SIG-M5 (cell line): ENCODE measurements at places on chromosomes 3 and 15.

DNA sequence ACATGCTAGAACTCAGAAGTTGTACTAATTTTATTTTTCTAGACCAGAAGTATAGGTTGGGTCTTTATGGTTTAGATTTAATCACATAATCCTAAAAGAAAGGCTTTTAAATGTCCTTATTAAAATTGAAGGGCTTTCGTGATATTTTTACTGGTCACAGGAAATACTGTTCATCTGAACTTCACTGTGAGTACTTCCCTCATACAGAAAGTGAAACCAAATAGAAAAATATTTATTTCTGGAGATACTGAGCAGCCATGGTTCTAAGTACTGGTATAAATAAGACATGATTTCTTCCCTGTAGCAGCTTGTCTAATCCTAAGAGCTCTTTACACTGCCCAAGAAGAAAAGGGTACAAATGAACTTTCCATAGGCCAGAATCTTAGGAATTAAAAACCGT, 2.0 kb downstream of the SNRK start:
- DNase-seq: peak; percentile 9

DNA sequence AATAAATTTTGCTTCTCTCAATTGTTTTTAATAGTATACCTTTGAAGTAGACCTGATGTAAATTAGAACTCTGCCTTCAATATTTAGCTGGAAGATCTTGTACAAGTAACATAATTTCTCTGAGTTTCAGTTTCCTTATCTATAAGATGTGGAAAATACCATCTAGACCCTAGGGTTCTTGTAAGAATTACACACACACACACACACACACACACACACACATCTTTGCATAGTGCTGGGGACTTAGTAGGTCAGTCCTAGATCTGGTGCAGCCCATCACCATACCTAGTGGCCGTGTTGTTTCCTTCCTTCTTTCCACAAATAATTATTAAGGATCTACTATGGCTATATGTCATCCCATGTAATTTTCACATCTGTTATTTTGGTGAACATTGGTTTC, 11.0 kb downstream of the TRAT1 start:
- no peak for DNase-seq

- no peak for DNase-seq
Measured at GRCh38 chr15:77135181-77135580, 64.3 kb upstream of the TSPAN3 start.

DNA sequence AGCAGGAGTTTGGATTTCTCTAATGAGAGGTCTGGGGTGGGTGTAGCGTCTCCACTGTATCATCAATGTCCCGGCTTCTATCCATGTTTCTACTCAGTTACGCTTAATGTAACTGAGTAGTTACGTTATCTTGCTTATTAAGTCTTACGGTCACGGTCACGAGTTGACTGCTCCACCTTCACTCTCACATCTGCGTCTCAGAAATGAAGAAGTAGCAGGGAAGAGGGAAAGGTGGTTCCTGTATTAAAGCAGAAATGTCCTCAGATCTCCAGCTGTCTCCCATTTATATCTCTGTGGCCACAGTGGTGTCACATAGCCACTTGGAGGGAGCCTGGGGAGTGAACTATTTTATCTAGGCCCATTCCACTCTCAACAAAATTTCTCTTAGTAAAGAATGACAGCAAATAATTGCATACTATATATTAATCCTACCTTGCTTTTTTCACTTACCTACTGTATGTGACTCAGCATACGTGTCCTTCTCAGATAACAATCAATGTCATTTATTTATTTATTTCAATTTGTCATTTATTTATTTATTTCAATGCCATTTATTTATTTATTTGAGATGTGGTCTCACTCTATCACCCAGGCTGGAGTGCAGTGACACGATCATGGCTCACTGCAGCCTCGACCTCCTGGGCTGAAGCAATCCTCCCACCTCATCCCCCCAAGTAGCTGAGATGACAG, 39.7 kb upstream of the RNU6-1 start:
- DNase-seq: no peak

DNA sequence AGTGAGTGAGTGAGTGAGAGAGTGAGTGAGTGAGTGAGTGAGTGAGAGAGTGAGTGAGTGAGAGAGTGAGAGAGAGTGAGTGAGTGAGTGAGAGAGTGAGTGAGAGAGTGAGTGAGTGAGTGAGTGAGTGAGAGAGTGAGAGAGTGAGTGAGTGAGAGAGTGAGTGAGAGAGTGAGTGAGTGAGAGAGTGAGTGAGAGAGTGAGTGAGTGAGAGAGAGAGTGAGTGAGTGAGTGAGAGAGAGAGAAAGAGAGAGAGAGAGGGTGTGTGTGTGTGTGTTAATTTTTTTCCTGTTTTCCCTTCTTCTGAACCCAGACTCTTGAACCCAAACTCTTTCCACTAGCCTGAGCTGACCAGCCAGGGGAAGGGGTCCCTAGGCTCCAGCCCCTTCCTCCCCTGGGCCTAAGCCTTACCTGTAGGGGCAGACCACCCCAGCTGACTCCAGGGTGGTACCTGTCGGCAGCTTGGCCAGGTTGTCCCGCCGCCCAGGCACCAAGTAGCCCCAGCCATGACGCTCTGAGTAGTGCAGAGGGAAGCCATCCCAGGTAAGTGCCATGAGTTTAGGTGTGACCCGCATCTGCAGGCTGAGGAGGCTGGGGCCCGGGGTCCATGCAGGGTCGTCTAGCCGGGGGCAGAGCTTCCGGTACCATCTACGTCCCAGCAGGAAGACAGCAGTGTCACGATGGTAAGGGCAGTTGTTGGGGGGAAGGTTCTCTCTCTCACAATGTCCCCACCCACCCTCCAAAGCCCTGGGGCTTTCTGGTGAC, 9.4 kb downstream of the POLG start:
- no peak for DNase-seq

- no peak for DNase-seq
Measured at GRCh38 chr3:132499071-132499470, 81.8 kb downstream of the DNAJC13 start.
